Effector memory CD4-positive, alpha-beta T cell (primary cell): ENCODE measurements at places on chromosomes 2 and 18.

GRCh38 chr2:131005216-131005935 lies 87.9 kb downstream of the FAM168B start:
- no peak for DNase-seq

DNA sequence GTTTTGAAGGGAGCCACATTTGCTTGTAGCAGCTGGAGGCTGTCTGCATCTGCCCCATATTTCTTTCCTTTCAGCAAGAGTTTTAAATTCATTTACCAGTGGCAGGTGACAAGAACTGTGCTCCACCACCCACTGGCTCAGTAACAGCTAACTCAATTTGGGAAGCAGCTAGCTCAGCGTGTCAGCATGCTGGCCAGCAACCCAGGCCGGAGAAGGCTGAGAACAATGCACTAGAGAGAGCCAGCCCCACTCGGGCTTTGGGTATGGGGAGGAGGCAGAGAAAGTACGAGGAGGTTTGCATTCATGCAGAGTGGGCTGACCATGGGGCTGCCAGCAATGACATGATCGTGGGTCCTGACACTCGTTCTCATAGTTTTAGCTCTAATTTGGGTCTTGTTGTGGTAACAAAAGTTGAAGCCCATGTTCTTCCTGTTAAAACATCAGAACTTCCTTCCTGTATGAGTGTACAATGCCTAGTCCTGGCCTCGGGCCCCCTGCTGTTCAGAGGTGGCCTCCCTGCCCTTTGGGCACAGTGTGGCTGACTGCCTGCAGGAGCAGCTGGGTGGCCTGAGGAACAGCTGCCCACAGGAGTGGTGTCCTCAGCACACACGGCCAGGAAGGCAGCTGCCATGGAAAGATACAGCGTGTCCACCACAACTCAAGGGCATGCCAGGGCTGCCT lies 23.0 kb downstream of the CDC42EP3 start:
- peak; percentile 27 for DNase-seq

DNA sequence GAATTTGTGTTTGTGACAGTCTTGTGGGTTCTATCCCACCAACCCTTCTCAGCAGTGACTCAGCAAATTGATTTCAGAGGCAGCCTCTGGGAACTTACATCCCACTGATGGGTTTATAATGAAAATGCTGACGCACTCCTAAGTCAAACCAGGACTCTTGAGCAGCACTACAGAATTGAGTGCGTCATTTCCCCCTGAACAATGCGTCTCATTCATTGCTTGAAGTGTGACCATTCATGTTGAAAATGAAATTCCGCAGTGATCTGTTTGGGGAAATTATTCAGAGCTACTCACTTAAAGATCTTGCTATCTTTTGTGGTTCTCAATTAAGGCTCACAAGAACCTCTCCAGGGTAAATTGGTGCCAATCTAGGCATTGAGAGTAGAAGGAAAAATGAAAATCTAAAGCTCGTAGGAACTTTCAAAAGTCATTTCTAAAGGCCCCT lies 417.7 kb upstream of the SLC14A2 start:
- DNase-seq = no peak

- no peak for DNase-seq
Observed at GRCh38 chr2:163417596-163418337, 318.0 kb downstream of the FIGN start.

DNA sequence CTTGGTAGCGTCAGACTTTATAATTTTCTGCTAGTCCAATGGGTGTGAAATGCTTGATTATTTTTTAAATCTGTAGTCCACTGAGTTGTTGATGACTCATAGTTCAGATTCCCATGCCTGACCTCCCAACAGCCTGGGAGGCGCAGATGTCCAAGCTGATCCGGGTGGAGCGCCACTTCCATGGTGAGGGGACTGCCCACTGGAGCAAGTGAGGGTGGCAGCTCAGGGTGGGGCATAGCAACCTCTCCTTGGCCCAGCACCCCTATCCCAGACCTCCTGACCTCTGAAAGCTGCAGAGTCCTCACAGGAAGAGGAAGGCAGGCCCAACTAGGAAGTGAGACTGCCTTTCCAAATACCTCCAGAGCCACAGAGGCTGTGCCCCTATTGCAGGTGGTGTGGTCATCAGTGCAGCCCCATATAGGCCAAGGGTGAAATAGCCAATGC lies 4.4 kb downstream of the MAL start:
- DNase-seq = no peak

DNA sequence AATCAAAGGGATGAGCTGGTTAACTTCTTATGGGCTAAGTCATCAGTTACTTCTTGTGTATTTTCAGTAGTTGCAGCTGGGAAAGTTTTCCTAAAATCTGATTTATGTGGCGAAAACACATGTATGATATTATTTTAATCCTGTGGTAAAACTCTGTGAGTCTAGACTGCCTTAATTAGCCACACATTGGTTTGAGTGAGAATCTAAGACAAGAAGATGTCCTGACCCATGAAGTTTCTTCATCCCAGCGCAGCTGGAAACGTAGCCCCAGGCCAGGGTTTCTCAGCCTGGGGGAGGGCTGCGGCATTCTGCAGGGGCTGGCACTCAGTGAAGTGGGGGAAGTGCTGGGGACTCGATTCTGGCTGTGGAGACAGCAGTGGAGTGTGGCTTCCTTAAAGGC lies 44.7 kb upstream of the INHBB start:
- no peak for DNase-seq

GRCh38 chr2:216029416-216030129 lies 16.2 kb upstream of the MREG start:
- DNase-seq = no peak

DNA sequence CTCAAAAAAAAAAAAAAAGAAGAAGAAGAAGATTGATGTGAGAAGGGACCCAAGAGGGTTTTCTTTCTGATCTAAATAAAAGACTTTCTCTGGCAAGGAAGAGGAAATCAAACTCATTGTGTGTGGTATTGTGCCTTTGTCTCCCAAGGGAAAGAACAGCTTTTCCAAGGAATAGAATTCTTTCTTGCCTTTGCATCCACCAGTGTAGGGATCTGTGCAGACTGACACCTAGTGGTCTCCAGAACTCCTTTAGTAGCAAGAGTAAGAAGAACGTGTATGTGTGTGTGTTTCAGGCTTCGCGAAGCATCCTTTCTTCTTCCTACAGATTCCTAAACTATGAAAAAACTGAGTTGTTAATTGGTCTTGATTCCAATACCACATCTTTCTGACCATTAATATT lies 33.5 kb upstream of the CRIM1 start:
- no peak for DNase-seq

DNA sequence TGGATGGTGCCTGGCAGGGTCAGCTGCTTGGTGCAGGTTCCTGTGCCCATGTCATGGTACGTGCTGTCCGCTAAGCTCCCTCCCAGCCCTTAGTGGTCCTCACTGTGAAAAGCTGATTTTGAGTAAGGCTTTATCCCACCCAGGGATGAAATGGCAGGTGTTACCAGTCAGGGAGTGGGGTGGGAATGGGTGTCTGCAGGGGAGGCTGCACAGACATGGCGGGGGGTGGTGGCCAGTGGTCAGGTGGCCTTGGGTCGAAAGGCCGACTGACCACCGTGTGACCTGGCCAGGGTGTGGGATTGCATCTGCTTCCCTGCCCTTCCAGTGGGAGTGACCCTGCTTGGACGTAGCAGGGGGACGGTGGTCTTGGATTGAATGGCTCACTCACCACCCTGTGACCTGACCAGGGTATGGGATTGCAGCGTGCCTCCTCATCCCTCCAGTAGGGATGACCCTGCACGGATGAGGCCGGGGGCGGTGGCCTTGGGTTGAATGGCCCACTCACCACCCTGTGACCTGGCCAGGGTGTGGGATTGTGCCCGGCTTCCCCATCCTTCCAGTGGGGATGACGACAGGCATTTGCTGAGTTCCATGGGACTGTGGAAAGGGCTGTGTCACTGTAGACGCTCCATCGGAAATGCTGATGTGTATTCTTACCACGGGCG lies 29.8 kb downstream of the AGAP1 start:
- no peak for DNase-seq

GRCh38 chr2:37005118-37005868 lies 39.0 kb upstream of the STRN start:
- no peak for DNase-seq

DNA sequence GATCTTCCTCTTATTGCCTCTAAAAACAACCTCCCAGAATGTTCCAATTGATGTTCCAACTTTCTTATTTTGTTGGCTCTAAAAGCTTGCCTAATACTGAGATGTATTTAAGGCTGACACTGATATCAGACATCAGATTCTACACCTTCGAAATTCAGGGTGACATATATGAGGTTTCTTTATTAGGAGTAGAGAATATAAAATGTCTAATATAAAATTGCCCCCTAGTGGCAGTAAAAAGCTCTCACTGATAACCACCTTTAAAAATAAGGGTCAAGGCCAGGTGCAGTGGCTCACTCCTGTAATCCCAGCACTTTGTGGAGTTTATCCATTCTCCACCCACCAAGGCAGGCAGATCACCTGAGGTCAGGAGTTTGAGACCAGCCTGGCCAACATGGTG lies 789.7 kb upstream of the SLC39A10 start:
- DNase-seq = no peak

DNA sequence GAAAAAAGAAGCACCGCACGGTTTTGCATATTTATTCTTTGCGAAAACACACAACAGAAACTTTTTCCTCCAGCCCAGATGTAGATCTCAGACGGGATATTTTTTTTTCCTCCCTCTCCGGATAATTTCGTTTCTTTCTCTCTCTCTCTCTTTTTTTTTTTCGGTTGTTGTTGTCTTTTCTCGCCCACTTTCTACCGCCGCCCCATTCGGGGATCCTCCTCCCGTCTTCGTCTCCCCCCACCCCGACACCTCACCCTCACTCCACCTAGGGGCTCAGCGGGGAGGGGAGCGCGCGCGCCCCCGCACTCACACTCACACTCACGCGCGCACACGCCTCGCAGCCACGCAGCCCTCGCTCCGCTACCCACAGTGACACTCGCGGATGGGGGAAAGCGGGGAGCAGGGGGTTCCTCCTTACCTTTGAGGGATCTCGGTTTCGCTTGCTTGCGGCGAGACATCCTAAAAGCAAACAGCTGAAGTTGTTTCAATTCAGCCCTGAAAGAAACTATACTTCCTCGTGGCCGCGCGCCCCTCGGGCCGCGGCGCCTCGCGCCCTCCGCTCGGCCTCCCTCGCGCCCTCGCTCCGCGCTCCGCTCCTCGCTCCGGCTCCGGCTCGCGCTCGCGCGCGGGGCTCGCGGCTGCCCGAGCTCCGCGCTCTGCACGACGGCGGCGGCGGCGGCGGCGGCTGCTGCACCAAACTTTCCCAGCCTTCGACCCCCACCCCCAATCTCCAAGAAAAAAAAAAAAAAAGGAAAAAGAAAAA lies 1.3 kb downstream of the ZNF521 start:
- DNase-seq = no peak

DNA sequence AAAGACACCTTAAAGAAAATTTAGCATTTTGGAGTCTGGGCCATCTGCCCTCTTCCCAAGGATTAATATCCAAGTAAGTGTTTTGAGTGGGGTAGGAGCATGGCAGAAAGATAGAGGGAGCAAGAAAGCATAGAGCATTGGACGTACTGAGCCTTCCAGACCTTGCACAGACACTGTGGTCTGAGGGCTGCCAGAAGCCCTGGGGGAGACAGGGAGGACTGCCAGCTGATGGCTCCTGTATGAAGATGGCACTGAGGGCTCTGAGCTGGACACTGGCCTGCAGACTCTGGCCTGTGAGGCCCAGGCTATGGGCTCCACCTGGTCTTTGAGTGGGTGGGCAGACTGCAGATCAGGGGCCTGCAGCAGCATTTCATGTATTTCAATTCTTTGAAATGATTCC lies 2.9 kb upstream of the PKDCC start:
- no peak for DNase-seq

DNA sequence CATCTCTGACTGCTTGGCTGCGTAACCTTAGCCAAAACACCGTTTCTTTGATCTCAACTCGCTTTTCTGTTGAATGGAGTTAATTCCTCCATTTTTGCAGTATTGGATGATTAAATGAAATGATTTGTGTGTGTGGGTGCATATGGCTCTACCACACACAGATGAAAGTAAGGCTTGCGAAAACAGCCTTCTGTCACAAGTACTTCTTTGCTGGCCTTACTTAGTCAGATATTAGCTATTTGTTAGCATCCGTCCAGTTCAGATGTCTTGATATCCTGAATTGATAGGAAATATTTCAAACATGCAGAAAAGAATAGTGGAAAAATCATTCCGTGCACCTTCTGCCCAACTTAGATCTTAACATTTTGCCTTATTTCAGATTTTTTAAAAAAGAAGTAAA lies 21.8 kb downstream of the NCOA1 start:
- DNase-seq = no peak

GRCh38 chr18:39841482-39842365 lies 2113.3 kb upstream of the PIK3C3 start:
- DNase-seq = no peak

DNA sequence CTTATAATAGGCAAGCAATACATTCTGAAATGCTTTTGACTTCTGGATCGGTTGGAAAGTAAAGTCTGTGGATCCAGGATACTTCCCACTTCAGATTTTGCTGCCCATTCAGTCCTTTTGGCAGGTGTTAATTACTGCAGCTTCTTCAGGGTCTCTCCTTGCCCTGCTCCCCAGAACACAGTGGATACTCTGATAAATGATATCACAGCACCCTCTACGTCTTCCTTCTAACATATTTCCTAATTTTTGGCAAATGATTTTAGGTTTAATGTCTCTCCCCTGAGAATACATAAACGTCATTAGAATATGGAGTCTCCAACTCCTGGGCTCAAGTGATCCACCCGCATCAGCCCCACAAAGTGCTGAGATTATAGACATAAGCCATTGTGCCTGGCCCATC lies 249.8 kb downstream of the NYAP2 start:
- no peak for DNase-seq

GRCh38 chr2:16138811-16139662 lies 198.7 kb downstream of the MYCN start:
- DNase-seq = no peak

DNA sequence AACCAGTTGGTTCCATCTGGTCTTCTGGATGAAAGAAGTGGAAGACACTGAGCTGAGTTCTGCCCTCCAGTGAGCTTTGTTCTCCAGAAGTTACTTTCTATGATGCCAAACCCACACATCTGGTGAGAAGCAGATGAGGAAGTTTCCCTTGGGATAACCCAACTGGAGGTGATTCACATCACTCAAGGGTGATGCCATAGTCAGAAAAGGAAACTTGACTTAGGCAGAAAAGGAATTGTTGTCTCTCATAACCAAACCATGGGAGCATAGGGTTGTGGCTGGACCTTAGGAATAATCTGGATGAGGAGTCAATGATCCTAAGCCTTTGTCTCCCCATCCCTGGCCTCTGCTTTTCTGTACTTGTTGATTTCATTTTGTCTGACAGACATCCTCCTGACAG lies 43.7 kb downstream of the CDC42EP3 start:
- no peak for DNase-seq
